ENCODE measurements at places on chromosomes 1 and 21. TPM values are rescaled to one million over a fixed set of nuclear protein-coding genes. Genes with fewer than 3 reads are reported as not detected.

Gene RAB7B
- 3.4 TPM for total RNA-seq

Gene ANGEL2
- 57.3 TPM for total RNA-seq

Gene CDKN2C
- total RNA-seq: 85.2 TPM

Gene ELAPOR1
- 0.38 TPM for total RNA-seq

Gene SLC2A5
- 0.57 TPM for total RNA-seq

Gene DNASE2B
- total RNA-seq: not detected

Gene HPDL
- total RNA-seq: 0.23 TPM

Gene S100A9
- total RNA-seq: not detected

Gene LRRC8B
- total RNA-seq: 6.0 TPM

Gene LHX8
- not detected for total RNA-seq

DNA sequence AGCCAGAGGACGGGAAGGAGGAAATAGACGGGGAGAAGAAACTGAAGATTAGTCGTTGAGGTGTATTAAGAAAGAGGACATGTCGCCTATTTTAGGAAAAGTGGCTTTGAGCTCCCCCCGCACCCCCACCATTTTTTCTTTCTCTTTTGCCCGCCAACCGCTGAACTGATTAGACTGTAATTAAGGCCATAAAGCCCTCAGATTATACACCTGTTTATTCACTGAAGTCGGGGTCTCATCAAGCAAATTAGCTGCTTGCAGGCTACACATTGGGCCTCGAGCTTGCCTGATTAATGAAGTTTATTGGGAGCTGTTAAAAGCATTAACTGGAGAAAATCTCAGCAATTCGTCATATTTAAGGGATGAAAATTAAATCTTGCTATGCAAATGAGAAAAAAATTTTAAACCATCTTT, 119.4 kb upstream of the RRP15 start:
- DNase-seq: no peak

DNA sequence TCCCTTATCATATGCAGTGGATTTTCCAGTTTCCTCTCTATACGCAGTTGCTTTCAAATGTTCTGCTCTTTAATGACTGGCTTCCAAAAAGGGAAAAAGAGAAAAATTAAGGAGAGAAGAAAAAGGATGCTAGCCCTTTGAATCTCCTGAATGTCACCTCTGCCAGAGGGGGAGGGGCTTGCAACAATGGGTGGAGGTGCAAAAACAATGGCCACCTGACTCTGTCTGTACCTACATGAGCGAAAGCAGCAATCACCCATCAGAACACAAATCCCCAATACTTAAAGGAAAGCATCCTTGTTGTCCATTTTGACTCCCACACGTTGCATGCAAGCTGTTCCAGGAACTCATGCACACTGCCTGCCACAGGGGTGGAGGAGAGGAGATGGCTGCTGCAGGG, 61.2 kb downstream of the CCDC30 start:
- DNase-seq: no peak

DNA sequence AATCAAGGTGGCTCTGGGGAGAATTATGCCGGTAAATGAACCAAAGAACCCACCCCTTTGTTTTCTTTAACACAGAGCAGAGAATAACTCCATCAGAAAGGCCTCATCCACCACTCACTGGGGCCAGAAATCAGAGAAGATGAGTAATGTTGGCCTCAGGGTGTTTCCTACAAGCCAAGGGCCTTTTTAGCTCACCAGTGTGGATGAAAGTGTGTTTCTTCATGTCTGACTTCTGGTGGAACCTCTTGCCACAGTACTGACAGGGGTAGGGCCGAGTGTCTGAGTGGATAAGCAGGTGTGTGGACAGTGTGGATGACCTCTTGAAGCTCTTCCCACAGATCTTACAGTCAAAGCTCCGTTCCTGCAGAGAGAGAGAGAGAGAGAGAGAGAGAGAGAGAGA, 8.3 kb downstream of the GFI1 start:
- DNase-seq: no peak

GRCh38 chr1:183821309-183821888, 16.5 kb downstream of the RGL1 start:
- DNase-seq: no peak

DNA sequence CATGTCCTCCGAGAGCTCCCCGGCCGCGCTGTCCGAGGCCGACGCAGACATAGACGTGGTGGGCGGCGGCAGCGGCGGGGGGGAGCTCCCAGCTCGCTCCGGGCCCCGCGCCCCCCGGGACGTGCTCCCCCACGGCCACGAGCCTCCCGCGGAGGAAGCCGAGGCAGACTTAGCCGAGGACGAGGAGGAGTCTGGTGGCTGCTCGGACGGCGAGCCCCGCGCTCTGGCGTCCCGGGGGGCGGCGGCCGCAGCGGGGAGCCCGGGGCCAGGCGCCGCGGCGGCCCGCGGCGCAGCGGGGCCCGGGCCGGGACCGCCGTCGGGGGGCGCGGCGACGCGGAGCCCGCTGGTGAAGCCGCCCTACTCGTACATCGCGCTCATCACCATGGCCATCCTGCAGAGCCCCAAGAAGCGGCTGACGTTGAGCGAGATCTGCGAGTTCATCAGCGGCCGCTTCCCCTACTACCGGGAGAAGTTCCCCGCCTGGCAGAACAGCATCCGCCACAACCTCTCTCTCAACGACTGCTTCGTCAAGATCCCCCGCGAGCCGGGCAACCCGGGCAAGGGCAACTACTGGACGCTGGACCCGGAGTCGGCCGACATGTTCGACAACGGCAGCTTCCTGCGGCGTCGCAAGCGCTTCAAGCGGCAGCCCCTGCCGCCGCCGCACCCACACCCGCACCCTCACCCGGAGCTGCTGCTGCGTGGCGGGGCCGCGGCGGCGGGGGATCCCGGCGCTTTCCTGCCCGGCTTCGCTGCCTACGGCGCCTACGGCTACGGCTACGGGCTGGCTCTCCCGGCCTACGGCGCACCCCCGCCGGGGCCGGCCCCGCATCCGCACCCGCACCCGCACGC, 547 bp downstream of the FOXD2 start:
- no peak for DNase-seq

DNA sequence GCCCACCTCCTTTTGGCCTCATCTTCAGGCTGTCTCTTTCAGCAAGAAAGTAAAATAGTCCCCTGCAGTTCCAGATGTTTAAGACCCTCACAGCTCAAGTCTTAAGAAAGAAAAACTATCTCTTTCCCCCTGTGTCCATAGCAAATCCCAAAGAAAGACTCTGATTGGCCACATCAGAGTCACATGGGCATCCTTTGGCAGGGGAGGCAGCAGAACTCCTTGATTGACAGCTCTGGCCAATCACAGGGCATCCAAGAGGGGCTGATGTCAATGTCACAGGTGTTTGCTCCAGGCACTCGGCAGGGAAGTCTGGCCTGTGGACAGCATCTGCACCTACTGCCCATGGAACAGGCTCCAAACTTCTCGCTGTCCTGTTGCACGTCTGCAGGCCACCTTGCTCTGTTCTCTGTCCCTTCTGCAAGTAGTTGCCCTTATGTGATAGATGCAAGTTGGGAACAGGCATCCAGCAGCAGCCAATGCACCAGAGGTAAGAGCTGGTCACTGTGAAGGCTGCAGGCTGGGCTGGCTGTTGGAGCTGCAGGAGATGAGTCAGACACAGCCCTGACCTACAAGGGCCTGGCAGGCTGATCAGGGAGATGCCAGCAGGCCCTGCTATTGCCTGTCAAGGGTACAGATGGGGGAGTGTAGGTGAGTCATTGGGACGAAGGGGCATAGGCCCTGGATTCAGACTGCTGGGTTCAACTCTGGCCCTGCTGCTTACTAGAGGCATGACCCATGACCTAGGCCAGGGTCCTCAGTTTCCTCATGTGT, 96.8 kb upstream of the TMEM51 start:
- peak; percentile 70 for DNase-seq

- DNase-seq: no peak
Measured at GRCh38 chr1:113834716-113835115, 22.4 kb upstream of the RSBN1 start.

Data from LHCN-M2 (cell line).